ENCODE measurements at places on chromosomes 7 and 10. TPM values are rescaled to one million over a fixed set of nuclear protein-coding genes. Genes with fewer than 3 reads are reported as not detected.

The ADAM12 gene
- polyA plus RNA-seq, result 24.1 TPM

The ZPBP gene
- polyA plus RNA-seq, result not detected

The MACROH2A2 gene
- polyA plus RNA-seq, result 18.9 TPM

The TIMM23B gene
- polyA plus RNA-seq, result 13.8 TPM

The LIPJ gene
- 0.10 TPM for polyA plus RNA-seq

The KCNIP2 gene
- polyA plus RNA-seq, result 3.8 TPM

- H3K36me3 ChIP-seq, result peaks cover 23% of the 10 kb centered on the region
- H3K27ac ChIP-seq, result no peak overlapping the region
- no peak for DNase-seq
- no peaks in the 10 kb centered on the region for H3K27me3 ChIP-seq
- no peaks in the 10 kb centered on the region for H3K4me1 ChIP-seq
Observed at GRCh38 chr10:1134156-1134555, 78.0 kb downstream of the WDR37 start.

GRCh38 chr7:158454631-158455030, 133.0 kb downstream of the PTPRN2 start:
- H3K4me3 ChIP-seq, result no peak overlapping the region
- H3K4me1 ChIP-seq, result no peaks in the 10 kb centered on the region
- no peak for DNase-seq
- no peak overlapping the region for H3K27ac ChIP-seq
- H3K36me3 ChIP-seq, result no peaks in the 10 kb centered on the region

DNA sequence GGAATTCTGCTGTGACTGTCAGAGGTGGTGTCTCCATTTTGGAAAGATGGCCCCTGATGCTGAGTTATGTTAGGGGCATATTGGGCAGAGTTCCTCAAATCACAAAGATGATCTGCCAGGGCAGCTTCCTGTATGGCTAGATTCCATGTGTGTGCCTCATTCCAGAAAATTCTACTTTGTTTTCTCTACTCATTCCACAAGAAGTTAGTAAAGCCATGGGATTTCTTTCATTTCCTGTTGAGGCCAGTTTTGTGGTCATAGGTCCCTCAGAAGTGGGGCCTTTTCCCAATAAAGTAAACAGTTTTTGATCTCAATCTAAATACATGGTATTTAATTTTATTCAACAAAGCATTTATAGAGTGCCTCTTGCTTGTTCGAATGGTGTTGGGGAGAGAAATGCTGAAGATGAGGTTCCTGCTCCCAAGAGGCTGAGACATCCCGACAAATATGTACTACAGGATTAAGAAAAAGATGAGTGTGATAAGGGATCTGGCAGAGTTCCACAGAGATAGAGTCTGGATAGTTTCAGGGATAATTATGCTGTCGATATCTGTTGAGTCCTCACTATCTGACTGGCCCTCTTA, 33.0 kb downstream of the MINDY4 start:
- no peaks in the 10 kb centered on the region for H3K27me3 ChIP-seq
- no peak overlapping the region for H3K4me3 ChIP-seq
- peaks cover 4% of the 10 kb centered on the region for H3K36me3 ChIP-seq
- DNase-seq, result no peak

GRCh38 chr10:119207713-119208552, 562 bp downstream of the GRK5 start:
- peak overlapping the region; percentile 59 for H3K4me3 ChIP-seq
- no peaks in the 10 kb centered on the region for H3K27me3 ChIP-seq
- DNase-seq, result peak; percentile 89

DNA sequence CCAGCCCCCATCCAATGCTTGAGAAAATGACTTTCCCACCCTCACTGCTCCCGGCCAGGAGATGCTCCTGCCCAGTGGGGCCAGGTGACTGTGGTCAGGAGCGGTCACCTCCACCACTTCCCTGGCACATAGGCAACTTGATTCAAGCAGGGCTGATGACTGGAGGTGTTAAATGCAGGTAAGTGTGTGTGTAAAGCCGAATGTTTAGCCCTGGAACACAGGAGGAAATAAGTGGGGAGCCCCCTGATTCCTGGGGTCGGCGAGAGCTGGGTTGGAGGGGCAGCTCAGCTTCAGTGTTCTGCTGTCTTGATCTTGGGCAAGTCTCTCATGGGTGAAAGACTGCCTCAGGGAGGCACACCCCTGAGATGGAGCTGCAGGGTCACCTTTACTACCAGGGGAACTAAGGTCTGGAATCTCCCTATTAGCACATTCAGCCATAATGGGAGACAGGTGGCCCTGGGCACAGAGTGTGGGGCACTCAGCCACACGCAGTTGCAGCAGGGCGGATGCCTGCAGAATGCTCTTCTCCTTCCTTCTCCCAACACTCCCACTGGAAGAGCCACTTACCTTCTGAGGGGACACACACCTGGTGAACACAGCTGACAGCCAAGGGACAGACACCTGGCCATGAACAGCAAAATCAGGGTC, 124.1 kb downstream of the PTPN20 start:
- H3K4me3 ChIP-seq, result no peak overlapping the region
- DNase-seq, result no peak
- peaks cover 73% of the 10 kb centered on the region for H3K4me1 ChIP-seq
- H3K27ac ChIP-seq, result no peak overlapping the region
- no peaks in the 10 kb centered on the region for H3K36me3 ChIP-seq

DNA sequence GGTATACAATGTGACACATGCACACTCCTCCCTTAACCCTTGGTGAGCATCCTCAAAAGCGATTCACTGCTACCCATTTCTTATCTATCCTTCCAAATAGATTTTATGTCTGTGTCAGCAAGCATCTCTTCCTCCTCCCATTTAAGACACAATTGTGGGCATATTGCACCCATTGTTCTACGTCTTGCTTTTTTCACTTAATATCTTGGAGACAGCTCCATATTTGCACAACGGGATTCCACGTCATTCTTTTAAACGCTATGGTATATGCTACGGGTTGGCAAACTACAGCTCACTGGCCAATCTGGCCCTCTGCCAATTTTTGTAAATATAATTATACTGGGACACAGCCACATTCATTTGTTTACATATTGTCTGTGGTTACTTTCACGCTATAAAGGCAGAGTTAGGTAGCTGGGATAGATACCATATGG, 88.6 kb downstream of the RNF216 start:
- H3K4me1 ChIP-seq, result peaks cover 72% of the 10 kb centered on the region
- H3K4me3 ChIP-seq, result no peak overlapping the region
- H3K27ac ChIP-seq, result peak overlapping the region; percentile 93
- DNase-seq, result no peak

GRCh38 chr7:51104278-51104677, 212.3 kb downstream of the COBL start:
- no peak for DNase-seq
- H3K36me3 ChIP-seq, result no peaks in the 10 kb centered on the region
- no peak overlapping the region for H3K4me3 ChIP-seq
- no peak overlapping the region for H3K27ac ChIP-seq
- no peaks in the 10 kb centered on the region for H3K27me3 ChIP-seq
- no peaks in the 10 kb centered on the region for H3K4me1 ChIP-seq

GRCh38 chr10:123996302-123996701, 97.1 kb downstream of the CHST15 start:
- H3K36me3 ChIP-seq, result no peaks in the 10 kb centered on the region
- H3K4me1 ChIP-seq, result peaks cover 21% of the 10 kb centered on the region
- H3K4me3 ChIP-seq, result no peak overlapping the region
- H3K27me3 ChIP-seq, result peaks cover 31% of the 10 kb centered on the region
- no peak for DNase-seq

- no peaks in the 10 kb centered on the region for H3K27me3 ChIP-seq
- H3K27ac ChIP-seq, result no peak overlapping the region
- H3K36me3 ChIP-seq, result no peaks in the 10 kb centered on the region
- H3K4me1 ChIP-seq, result no peaks in the 10 kb centered on the region
- DNase-seq, result no peak
- H3K4me3 ChIP-seq, result no peak overlapping the region
Observed at GRCh38 chr10:98492763-98493162, 46.0 kb upstream of the HPS1 start.

DNA sequence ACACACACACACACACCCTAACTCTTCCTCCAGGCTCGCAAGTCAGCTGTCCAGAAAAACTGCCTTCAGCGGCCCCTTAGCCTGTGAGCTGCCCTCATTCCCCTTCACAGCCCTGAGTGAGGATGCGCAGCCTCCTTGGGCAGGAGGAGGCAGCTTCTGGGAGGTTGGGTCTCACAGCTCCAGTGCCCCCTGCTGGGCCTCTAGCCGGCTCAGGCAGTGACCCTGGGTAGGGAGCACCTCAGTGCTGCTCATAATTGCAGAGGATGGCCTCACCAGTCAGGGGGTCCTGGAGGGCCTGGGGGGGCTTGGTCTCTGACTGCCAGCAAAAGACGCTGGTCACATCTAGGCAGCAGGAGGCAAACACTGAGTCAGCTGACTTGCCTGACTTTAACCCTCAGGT, 43.7 kb downstream of the ZNF273 start:
- H3K4me3 ChIP-seq, result no peak overlapping the region
- H3K27me3 ChIP-seq, result peaks cover 31% of the 10 kb centered on the region
- peak; percentile 11 for DNase-seq

DNA sequence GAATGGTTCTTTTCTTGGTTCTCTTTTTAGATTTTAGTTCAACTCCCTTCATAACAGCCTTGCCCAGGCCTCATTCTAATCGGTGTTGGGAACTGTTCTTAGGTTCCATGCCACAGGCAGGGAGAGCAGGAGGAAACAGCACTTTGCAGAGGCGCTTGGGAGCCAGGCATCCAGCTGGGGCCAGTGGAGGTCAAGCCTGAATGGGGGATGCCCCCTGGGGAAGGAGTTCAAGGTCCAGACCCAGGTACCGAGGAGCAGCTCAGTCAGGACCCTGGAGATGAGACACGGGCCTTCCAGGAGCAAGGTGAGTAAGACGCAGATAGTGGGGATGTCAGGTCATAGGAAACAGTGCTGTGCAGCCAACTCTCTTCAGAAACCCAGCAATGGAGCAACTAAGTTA, 4.5 kb downstream of the ZSCAN25 start:
- peaks cover 4% of the 10 kb centered on the region for H3K4me1 ChIP-seq
- no peak for DNase-seq
- peaks cover 74% of the 10 kb centered on the region for H3K36me3 ChIP-seq
- no peaks in the 10 kb centered on the region for H3K27me3 ChIP-seq
- no peak overlapping the region for H3K27ac ChIP-seq

DNA sequence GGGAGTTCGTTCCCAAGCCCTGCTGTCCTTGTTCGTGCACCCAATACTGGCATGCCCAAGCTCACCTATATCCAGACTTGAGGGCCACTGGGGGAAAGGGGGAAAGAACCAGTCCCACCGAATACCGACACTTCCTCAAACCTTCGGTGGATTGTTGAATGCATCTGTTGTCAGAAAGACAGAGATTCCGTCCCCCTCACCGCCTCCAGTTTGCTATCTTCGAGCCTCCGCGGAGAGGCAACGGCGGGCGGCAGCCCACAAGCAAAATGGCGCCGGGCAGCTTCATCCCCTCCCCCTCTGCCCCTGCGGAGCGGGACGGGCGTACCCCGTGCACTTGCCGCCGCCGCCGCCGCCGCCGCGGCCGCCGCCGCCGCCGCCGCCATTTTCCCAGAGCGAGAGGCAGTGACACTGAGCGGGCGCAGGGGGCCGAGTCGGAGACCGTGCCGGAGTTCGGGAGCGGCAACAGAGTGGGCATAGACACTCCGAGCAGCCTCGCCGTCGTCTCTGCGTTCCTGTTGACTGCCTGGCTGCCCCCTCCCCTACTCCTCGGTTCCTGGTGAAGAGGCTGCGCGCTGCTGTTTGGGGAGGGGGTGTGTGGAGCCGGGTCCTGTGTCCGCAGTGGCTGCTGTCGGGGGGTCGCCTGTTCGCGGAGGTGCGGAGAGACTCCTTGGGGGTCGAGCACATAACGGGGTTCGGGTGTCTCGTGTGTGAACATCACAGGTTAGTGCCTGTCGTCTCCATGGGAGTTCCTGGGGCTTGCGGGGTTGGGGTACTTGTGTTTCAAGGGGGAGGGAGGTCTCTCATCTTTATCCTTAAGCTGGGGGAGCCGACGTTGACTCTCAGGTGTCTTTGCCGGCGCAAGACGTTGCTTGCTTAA, at the start of gene KMT2E:
KMT2E (plus strand) TSS at position 390 of the 877 bp plus-strand sequence. CDS start 26,748 bp downstream, outside the sequence.
- peak within 1 kb of the TSS; percentile 100 for H3K27ac ChIP-seq
- peak within 1 kb of the TSS; percentile 98 for H3K4me3 ChIP-seq
- DNase-seq, result peak; percentile 95
- H3K4me1 ChIP-seq, result peaks cover 3% of the 10 kb centered on the region
- peaks cover 2% of the 10 kb centered on the region for H3K36me3 ChIP-seq

GRCh38 chr7:4203626-4204512, 478.2 kb upstream of the FOXK1 start:
- H3K4me3 ChIP-seq, result no peak overlapping the region
- no peak overlapping the region for H3K27ac ChIP-seq
- H3K4me1 ChIP-seq, result peaks cover 11% of the 10 kb centered on the region
- no peak for DNase-seq
- H3K27me3 ChIP-seq, result peaks cover 7% of the 10 kb centered on the region

DNA sequence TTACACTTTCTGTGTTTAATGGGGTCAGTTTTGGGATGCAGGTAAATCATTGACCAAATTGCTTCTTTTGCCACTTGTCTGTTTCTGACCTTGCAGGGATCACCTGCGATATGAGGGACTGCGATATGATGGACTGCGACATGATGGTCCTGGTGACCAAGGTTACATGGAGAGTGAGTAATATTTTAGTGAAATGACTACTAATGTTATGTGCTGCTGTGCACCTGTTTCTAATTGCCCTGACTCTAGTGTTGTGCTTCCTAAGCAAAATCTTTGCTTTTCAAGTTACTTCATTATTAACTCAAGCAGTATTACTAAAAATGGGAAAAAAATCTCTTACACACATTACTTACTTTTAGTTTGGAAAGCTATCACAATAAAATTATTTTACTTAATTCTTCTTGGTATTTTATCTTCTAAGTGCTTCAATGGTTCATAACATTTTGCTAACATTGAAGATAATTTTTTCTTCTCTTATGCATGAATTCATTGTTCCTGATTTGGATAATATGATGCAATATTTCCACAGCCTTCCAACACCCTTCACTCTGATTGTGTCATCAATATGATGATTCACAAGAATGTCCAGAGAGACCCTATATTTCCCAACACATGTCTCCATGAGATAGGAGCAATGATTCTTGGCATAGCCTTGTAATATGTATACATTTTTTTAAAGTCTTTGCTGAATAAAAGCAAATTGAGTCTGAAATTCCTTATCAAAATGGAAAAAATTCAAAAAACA, 306.2 kb upstream of the AKR1E2 start:
- H3K4me1 ChIP-seq, result no peaks in the 10 kb centered on the region
- H3K4me3 ChIP-seq, result no peak overlapping the region
- H3K27me3 ChIP-seq, result no peaks in the 10 kb centered on the region
- H3K36me3 ChIP-seq, result no peaks in the 10 kb centered on the region
- no peak overlapping the region for H3K27ac ChIP-seq

- no peak overlapping the region for H3K4me3 ChIP-seq
- H3K27ac ChIP-seq, result no peak overlapping the region
- DNase-seq, result no peak
- no peaks in the 10 kb centered on the region for H3K4me1 ChIP-seq
- no peaks in the 10 kb centered on the region for H3K36me3 ChIP-seq
- no peaks in the 10 kb centered on the region for H3K27me3 ChIP-seq
Observed at GRCh38 chr7:124310934-124311390, 278.1 kb upstream of the TMEM229A start.

DNA sequence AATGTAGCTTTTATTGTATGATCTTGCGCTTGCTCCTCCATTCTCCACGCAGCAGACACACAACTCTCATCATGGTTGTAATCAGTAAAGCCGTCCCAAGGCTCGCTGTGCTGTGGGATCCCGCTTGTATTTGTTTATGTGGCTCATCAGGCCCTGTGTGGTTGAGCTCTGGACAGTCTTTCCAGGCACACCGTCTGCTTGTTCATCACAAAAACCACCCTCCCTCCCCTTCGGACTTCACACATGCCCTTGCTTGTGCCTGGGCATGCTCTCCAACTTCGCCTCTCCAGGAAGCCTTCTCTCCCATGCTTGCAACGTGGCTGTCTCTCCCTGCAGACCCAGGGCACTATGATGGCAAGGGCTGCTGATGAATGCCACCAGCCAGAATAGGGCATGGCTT, 62.4 kb downstream of the HK1 start:
- peaks cover 14% of the 10 kb centered on the region for H3K36me3 ChIP-seq
- H3K4me1 ChIP-seq, result peaks cover 38% of the 10 kb centered on the region
- no peak overlapping the region for H3K4me3 ChIP-seq
